Large intestine (tissue), 12 donors: ENCODE measurements at places on chromosomes 1 and 21. TPM values are rescaled to one million over a fixed set of nuclear protein-coding genes. Genes with fewer than 3 reads are reported as not detected.

Gene PHF13
- 15.1 TPM for polyA plus RNA-seq

Gene RSPH1
- polyA plus RNA-seq = 6.0 TPM

Gene CRNN
- polyA plus RNA-seq = not detected

Gene C8B
- polyA plus RNA-seq = 0.06 TPM

Gene LRRC7
- 5.1 TPM for polyA plus RNA-seq

Gene DYRK3
- polyA plus RNA-seq = 4.3 TPM

Gene LCE2B
- polyA plus RNA-seq = not detected

Gene CDKN2C
- 5.2 TPM for polyA plus RNA-seq

Gene TMEM59
- 373 TPM for polyA plus RNA-seq

Gene MIXL1
- 0.28 TPM for polyA plus RNA-seq

Gene TRAF3IP3
- polyA plus RNA-seq = 21.0 TPM

Gene EPHA10
- polyA plus RNA-seq = 1.2 TPM

Gene LYPD8
- polyA plus RNA-seq = 2.1 TPM

Gene TRIM17
- 1.3 TPM for polyA plus RNA-seq

Gene WNT4
- polyA plus RNA-seq = 2.2 TPM

Gene B4GALT2
- 37.4 TPM for polyA plus RNA-seq

Gene PRXL2B
- polyA plus RNA-seq = 120 TPM

Gene SPRR4
- polyA plus RNA-seq = not detected

Gene S100A7A
- polyA plus RNA-seq = not detected

Gene RGS13
- 2.3 TPM for polyA plus RNA-seq

Gene SPRR2A
- not detected for polyA plus RNA-seq

Gene SCMH1
- polyA plus RNA-seq = 42.8 TPM

Gene CRYZ
- polyA plus RNA-seq = 74.3 TPM

Gene SRP9
- polyA plus RNA-seq = 304 TPM

Gene GBP4
- 8.9 TPM for polyA plus RNA-seq

Gene LCE1B
- not detected for polyA plus RNA-seq

Gene AMY1B
- not detected for polyA plus RNA-seq

Gene SAMD11
- 18.1 TPM for polyA plus RNA-seq

Gene CHD1L
- 37.1 TPM for polyA plus RNA-seq

Gene TMEM269
- polyA plus RNA-seq = 0.10 TPM

Gene LCE1A
- not detected for polyA plus RNA-seq

Gene PAPPA2
- polyA plus RNA-seq = 1.4 TPM

Gene LPAR3
- polyA plus RNA-seq = 1.1 TPM

Gene CDC20
- polyA plus RNA-seq = 20.7 TPM

Gene NBPF3
- 13.6 TPM for polyA plus RNA-seq

Gene SUSD4
- 2.1 TPM for polyA plus RNA-seq
